ENCODE measurements at places on chromosomes 11 and 22.
A peak's percentile ranks its signal among the peaks of the same experiment; 100 is the strongest.

GRCh38 chr11:61309739-61310138, 14.6 kb upstream of the VWCE start:
- no peak for DNase-seq

- DNase-seq, result no peak
Measured at GRCh38 chr22:48188231-48188721, 1425.8 kb downstream of the TBC1D22A start.

- no peak for DNase-seq
Measured at GRCh38 chr11:30617762-30618161, 31.6 kb upstream of the MPPED2 start.

- DNase-seq, result no peak
Measured at GRCh38 chr22:50082961-50083461, 2.2 kb downstream of the MLC1 start.

DNA sequence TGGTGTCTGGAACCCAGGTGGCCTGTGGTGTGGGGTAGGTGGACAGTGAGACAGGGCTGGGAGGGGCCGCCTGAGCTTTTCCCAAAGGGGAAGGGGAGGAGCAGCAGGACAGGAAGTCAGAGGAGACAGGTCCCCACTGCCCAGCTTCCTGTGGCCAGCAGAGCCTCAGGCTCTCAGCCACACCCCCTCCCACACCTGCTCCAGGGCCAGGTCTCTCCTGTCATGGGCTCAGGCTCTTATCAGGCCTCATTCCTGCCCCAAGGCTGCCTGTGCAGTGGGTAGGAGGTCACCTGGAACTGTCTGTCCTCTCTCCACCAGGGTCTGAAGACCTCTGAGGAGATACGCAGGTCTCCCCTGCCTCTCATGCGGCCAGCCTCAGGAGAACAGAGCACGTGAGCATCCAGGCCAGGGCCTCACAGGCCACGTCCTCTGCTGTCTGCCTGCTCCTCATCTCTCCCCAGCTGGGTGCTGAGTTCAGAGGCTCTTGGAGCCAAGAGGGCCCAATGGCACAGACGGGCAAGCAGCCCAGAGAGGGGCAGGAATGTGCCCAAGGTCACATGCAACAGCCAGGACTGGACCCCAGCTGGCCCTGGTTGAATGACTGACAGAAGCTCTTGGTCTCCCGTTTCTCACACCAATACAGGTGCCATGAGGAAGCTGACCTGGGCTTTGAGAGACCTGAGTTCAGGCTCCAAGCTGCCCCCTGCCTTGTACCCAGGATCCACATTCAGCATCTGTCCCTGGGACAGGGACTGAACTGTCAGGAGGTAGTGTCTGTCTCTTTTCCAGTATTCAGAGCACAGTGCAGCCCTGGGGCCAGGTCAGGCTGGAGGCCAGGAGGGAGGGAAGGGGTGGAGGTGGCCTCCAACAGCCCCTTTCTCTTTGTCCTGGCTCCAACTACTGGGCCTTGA, 16.7 kb downstream of the STARD10 start:
- DNase-seq, result no peak

DNA sequence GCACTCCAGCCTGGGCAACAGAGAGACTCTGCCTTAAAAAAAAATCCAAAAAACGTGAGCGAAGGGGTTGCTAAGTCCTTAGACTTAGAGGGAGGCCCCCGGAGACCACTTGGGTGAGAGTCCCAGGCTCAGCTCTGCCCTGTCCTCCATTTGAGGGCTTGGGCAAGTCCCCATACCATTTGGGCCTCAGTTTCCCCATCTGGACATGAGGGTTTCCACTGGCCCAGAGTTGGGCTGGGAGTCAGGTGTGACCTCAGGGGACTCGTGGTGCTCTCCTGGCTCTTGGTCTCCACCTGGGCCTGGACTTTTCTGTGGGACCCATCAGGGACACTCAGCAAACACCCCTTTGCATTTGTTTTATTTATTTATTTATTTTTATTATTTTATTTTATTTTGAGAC, 35.2 kb upstream of the CSNK1E start:
- no peak for DNase-seq

GRCh38 chr11:95711162-95711944, 78.2 kb downstream of the FAM76B start:
- DNase-seq, result no peak

DNA sequence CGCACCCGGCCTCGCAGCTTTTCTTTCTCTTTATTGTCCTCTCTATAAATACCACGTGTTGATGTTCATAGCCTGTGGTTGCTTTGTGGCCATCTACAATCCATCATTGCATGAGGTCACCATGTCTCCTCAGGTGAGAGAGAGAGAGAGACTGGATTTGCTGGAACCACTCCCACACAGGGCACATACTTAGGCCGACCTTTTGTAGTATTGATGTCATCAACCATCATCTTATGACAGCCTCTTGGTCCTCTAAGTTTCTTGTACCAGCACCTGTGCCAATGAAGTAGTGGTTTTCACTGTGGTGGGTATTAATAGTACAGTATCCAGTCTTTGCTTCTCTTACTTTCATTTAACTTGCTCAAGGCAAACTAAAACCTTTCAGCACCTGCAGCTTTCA, 22.8 kb upstream of the P2RY6 start:
- no peak for DNase-seq

DNA sequence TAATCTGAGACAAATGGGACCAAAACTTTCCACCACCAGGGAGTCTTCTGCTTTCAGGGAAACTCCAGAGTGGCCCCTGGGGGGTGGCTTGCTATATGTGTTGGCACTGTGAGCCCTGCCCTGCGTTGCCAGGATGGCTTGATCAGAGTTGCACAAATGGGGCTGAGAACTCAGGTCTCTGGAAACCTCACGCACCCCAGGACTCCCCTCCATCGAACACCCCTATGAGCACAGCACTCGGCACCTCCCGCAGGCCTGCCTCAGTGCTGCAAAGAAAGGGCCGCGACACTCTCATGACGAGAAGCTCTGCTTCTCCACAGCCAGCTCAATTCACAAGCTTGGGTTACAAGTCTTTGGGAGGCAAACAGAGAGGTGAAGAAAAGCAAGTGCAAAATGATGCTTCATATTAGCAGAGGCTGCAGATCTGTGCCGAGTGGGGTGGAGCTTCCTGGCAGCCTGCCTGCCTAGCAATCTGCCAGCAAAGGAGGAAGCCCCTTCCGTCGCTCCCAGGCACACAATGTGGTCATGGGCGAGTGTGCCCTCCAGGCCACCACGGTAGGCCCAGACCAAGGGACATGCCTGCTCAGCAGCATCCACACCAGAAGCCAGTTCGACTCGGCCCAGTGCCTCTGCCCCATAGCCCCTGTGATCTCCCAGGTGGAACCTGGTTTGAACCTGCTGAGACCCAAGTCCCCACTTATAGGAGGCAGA, 55.7 kb downstream of the MYH9 start:
- DNase-seq, result peak; percentile 51

DNA sequence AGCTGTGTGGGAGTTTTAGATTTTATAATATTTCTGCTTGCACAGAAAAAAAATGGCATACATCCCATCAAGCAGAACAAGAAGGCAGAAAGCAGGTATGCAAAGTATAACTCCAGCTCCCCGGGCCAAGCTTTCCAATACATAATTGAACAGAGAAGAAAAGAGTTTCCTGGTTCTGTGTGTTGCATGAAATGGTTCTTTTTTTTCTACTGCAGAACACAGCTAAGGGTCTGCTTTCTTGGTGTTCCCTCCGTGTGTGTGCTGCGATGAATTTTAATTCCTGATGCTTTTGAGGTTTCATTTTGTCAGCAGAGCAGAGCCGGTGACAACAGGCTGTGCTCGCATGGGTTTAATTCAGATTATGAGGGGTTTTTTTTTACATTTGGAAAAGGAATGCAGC, 70.7 kb upstream of the TTC12 start:
- DNase-seq, result no peak

DNA sequence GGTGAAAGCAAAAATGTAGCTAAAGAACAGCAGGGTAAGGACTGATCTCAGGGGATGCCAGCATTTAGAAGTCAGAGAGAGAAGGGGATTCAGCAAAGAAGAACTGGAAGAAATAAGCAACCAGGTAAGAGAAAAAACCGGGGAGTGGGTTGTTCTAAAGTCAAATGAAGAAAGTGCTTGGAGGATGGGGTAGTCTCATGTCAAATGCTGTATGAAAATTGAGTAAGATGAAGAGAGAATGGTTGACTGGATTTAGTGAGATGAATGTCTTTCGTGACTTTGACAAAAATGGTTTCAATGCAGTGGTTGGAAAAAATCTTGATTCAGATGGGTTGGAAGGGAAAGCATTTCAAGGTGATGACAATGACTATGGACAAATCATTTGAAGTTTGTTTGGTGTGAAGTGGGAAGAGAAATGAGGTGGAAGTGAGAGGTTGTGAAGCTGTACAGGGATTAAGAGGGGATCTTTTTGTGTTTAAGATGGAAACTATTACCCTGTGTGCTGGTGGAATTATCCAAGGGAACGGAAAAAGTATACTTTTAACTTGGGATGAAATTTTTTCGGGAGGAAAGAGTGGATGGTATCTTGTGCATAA, 484.0 kb downstream of the ETS1 start:
- no peak for DNase-seq

DNA sequence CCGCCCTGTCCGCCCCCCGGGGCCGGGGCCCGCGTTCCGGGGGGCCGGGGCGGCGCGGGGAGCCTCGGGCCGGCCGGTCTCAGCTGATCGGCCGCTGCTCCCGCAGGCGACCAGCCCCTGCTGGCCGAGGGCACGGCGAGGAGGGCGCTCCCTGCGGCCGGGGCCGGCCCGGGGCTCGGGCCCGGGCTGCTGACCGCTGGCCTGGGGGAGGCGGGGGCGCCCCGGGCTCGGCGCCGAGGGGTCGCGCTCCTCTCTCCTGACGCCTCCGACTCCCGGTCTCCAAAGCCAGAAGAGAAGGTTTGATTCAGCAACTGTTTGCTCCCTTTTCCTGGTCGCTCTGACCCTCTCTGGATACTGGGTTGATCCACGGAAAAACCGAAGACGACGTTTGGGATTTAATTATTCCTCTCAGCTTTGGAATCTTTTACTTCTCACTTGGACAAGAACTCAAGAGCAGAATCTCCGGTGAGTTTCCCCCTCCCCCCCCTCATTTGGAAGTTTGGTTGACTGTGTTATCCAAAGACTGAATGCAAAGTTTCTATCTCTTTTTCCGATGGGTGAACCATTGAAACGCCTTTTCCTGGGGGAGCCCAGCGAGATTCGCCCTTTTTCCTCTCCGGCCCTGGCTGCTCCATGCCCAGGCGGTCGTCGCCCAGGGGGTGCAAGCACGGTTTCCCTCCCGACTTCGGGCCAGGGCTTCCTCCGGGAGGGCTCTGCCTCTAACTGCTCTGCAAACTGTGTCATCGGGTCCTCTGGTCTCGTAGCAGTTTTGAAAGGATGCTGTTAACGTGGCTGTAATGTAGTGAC, 725 bp downstream of the KDM2A start:
- no peak for DNase-seq

GRCh38 chr11:75096456-75097172, at the start of gene OR2AT4:
Gene OR2AT4, minus strand, starts transcription at chr11:75096876.
- DNase-seq, result no peak

DNA sequence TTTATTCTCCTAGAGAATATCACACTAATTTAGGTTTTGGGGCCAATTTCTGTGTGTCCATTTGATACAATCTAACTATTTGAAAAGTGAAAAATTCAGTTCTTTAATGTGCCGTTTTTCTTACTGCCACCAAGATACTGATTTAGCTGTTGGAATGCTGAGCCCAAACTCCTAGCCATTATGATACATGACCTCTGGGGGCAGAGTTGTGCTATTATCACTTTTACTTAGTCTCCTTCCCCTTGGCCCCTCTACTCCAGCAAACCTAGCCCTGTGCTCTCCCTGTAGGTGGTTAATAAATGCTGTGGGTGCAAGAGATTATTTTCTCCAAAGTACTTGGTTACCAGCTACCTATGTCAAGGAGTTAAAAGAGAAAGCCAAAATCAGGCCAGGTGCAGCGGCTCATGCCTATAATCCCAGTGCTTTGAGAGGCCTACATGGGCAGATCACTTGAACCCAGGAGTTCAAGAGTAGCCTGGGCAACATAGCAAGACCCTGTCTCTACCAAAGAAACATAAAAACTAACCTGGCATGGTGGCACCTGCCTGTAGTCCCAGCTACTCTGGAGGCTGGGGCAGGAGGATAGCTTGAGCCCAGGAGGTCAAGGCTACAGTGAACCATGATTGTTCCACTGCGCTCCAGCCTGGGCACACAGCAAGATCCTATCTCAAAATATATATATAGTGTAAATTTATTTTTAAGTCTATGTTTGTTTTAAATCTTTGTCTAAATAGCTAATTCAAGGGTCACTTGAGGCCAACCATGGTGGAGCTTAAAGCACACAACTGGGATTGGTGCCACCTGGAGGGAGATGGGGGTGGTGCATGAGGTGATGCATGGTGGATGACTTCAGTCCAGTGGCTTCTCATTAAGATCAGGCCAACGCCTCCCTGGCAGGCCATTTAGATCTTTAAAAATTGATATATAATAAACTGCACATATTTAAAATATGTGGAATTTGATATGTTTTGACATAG, 193.2 kb upstream of the PLET1 start:
- DNase-seq, result peak; percentile 3

GRCh38 chr11:96200243-96200642, 142.8 kb downstream of the MAML2 start:
- no peak for DNase-seq

- DNase-seq, result no peak
Measured at GRCh38 chr11:92929246-92929645, 40.2 kb upstream of the MTNR1B start.

GRCh38 chr22:50578776-50579310, 616 bp upstream of the CPT1B start:
- no peak for DNase-seq

DNA sequence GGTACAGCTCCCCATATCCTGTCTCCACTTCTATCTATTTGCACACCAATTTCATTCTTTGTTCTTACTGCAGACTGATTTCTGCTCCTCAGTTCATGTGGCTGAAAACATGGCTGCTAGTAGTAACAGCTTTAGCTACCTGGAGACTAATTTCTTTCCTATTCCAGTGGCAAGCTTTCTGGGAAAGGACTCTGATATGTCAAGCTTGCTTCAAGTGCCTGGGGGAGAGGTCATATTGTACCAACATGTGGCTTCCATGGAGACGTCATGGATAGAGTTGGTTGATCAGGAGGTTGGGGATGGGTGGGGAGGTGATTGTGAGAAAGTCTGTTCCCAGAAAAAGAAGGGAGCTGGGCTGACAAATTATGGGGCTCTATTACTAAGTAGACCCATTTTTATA, 44.9 kb downstream of the ADM start:
- no peak for DNase-seq

Measured in T-helper 1 cell (primary cell).